ENCODE measurements at places on chromosomes 16 and 17. TPM values are rescaled to one million over a fixed set of nuclear protein-coding genes. Genes with fewer than 3 reads are reported as not detected.

Gene FBXW10
- not detected for total RNA-seq

Gene ZG16
- not detected for total RNA-seq

Gene NGFR
- total RNA-seq: 1.7 TPM

Gene KRTAP2-1
- not detected for total RNA-seq

Gene ZNF778
- total RNA-seq: 6.6 TPM

Gene SLC38A8
- not detected for total RNA-seq

Gene MT3
- total RNA-seq: 0.77 TPM

Gene DNAH17
- total RNA-seq: 0.42 TPM

Gene SRCIN1
- total RNA-seq: not detected

Gene MT1X
- total RNA-seq: 44.7 TPM

Gene KRTAP4-6
- not detected for total RNA-seq

Gene SERPINF2
- total RNA-seq: 0.24 TPM

Gene HBA2
- total RNA-seq: not detected

Gene ACSM2B
- total RNA-seq: not detected

Gene RNU2-1
- total RNA-seq: 3,390 TPM

Data from chondrocyte (in vitro differentiated cells).